NCI-H2171 (cell line): ENCODE measurements at places on chromosomes 5 and 9.
A peak's percentile ranks its signal among the peaks of the same experiment; 100 is the strongest.

- DNase-seq, result no peak
Observed at GRCh38 chr9:130998597-130999244, 10.3 kb upstream of the LAMC3 start.

DNA sequence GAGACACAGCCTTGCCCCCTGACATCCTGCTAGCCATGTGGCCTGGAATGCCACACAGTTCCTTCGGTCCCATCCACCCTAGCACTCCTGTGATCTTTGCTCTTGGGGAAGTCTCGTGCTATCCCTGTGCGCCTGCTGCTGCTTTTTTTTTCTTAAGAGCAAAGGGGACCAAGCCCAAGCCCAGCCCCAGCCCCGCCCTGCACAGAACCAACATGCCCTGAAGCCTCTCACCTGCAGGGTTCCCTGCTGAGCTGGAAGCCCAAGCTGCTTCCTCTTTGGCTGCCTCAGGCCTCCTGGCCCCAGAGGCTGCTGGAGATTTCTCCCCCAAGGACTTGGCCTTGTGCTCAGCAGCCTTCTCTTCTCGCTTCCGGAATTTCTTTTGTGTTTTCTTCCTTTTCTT is 1.8 kb downstream of the SURF6 start:
- no peak for DNase-seq

- no peak for DNase-seq
Observed at GRCh38 chr5:33891788-33892619, at the start of gene ADAMTS12. Gene ADAMTS12 (minus strand): TSS chr5:33891990. CDS start chr5:33891856, 134 bp downstream.

DNA sequence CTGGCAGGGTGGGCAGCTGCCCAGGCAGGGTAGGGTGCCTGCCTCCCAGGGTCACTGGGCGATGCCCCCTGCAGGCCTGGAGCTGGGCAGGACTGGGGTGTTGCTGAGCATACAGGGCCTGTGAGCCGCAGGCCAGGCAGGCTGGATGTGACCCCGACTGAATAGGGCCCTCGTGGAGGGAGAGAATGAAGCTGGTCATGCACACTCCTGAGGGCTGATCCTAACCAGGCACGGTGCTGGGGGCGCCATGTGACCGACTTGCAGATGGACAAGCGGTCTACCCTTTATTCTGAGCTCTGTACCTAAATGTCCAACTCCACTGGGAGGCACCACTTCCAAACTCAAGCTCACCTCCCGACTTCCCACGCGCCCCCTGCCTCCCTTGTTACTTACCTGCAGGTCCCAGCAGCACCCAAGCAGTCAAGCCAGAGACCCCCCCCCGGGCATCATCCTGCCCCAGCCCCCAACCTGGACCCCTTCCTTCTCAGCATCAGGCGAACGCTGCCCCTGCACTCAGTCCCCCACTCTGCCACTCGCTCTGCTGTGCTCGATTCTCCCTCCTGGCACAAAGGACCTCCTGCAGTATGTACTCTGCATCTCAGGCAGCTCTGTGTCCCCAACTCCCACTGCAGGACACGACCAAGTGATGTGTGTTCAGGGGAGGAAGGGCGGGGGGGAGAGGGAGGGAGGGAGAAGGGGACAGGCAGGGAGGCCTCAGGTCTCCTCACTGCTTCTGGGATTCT is 76.8 kb upstream of the PHYKPL start:
- no peak for DNase-seq

GRCh38 chr9:133403766-133404453 is 13.9 kb downstream of the REXO4 start:
- no peak for DNase-seq

DNA sequence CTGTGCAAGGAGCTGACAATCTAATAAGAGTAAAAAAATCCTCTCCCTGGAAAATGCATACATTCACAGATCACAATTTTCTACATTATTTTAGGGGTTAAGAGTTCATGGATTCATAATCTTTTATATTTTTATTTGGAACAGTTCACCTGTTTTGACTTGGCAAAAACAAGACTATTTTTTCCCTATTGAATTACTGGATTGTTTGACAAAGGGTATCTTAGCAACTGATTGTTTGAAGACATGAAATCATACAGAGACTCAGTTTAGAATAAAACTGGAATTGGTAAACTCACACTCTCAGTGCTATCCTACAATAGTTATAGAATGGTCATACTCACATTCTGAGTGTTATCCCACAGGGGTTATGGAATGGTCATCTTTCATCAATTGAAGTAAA is 358.2 kb upstream of the PTGER4 start:
- no peak for DNase-seq

GRCh38 chr5:10671041-10672008 is 89.7 kb downstream of the DAP start:
- no peak for DNase-seq

GRCh38 chr9:126682928-126683697 is 69.4 kb downstream of the LMX1B start:
- no peak for DNase-seq

DNA sequence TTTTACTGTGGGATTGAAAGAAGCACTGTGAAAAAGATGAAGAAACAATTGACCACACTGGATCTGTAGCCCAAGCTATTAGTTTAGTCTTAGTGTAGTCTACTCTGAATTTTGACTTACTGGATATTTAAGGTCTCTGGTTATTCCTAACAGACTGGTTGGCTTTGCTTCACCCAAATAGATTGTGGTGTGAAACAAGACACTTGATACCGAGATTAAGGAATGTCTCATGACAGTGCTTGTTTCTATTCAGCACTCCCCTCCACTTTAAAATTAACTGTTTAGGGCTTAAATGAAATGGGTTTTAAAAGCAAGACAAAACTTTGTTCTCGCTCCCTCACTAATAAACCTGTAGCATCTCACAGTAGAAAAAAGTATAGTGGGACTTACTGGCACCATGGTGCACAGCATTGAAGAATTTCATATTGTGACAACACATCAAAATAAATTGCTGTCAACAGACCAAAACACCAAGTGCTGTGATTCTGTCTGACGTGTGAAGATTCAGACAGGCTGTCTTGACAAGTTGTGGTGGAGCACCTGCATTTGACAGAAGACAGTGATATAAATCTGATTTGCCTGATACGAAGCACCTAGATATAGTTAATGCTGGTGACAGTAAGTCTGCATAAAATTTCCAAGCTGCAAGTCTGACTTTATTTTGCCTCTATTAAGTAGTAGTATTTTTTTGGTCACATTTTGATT is 73.1 kb downstream of the PBX3 start:
- no peak for DNase-seq

- no peak for DNase-seq
Observed at GRCh38 chr9:118536153-118536552, 832.0 kb downstream of the TLR4 start.

DNA sequence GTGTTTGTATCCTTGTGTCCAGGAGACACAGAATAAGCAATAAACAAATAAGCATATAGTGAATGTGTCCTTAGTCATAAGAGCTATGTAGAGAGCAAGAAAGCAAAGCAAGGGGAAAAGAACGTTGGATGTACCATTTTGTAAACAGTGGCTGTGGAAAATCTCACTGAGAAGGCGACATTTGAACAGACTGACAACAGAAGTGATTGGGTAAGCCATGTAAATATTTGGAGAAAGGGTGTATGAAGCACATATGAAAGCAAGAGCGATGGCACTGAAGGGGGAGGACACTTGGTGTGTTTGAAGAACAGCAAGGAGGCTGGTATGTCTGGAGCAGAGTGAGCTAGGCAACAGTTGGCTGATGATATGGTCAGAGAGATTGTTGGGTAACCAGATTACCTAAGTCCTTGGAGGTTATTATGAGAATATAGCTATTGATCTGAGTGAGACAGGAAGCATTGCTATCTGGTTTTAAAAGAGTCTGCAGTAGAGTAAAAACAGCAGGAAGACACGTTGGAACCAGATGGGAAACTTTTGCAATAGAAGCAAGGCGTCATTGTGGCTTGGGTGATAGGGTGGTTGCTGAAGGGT is 115.5 kb upstream of the IL7R start:
- no peak for DNase-seq

DNA sequence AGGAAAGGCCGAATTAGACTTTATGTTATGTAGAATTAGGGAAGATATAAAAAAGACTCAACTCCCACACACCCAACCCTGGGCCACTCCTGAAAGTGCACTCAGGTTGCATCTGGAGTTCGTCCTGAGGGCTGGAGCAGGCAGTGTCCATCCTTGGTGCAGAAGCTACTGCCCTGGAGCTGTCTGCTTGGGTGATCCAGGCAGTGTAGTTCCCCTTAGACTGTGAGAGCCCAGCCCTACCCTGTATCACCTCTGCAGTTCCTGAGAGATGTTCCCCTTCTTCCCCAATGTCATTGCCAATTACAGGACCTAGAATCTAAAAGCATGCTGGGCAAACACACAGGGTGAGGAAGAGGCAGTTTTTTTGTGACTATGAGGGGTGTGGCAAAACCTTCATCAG is 368.3 kb upstream of the ST8SIA4 start:
- DNase-seq, result no peak

DNA sequence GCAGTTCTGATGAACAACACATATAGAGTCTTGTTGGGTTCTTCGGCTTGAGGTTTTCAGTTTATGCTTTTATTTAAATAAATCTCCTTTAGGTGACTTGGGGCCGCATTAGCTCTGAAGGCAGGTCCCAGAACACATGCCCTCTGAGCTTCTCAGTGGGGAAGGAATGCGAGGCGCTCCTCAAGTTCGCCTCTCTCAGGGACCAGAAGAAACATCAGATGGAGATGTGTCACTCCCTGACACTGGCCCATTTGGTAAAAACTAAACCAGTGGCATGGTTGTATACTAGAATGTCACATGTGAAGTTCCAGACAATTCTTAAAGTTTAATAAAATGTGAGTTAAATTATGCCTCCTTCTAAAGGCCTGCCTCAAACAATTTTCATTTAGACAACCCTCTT is 1.9 kb downstream of the MACROH2A1 start:
- no peak for DNase-seq

GRCh38 chr9:97811533-97812246 is 41.3 kb upstream of the FOXE1 start:
- no peak for DNase-seq

- no peak for DNase-seq
Observed at GRCh38 chr9:20513126-20513913, 109.0 kb downstream of the MLLT3 start.

DNA sequence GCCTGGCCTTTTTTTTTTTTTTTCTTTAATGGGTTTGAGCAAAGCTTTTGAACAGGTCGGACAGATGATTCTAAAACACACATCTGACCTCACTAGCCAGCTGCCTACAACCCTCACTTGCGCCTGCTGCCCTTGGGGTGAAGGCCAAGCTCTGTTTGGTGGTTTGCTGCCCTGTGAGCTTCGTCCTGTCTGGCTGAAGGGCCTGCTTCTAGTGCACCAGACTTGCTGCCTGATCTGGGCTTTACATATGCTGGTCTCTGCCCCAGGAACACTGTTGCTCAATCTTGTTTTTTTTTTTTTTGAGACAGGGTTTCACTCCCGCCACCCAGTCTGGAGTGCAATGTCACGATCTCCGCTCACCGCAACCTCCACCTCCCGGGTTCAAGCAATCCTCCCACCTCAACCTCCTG is 16.4 kb upstream of the DOLPP1 start:
- no peak for DNase-seq

- peak; percentile 18 for DNase-seq
Observed at GRCh38 chr5:2465383-2465782, 286.1 kb downstream of the IRX2 start.

DNA sequence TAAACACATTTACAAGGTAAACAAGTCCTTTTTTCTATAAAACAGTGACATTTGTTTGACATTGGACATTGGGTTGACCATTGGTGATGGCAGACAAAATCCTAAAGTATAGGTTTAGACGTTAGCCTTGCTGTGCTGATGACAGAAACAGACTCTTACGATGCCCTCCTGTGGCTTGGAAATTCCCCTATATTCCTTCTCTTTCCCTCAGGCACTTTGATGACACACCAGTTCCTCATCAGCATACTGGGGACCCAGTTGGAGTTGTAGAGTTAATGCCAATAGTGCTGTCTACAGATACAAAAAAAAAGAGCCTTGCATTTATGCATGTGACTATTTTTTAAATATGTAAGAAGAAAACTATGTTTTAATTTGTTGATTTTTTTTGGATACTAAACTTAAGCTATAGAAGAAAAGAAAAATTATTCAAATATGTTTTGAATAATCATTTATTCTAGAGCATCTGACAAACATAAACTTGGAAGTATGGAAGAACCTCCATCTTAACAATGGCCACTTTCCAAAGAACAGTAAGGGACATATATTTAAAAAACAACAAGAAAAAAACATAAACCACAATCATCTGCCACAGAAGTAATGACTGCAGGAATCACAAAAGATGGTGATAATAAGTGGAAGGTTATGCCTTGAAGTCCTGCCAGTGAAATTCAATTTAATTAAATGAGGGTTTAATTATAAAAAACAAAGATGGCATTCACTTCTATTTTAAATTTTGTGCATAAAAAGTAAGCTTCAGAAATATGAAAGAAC is 75.6 kb upstream of the SNCAIP start:
- DNase-seq, result no peak

GRCh38 chr5:163409384-163409783 is 28.0 kb upstream of the CCNG1 start:
- no peak for DNase-seq

GRCh38 chr5:150605546-150605945 is 34.9 kb upstream of the SYNPO start:
- no peak for DNase-seq

- no peak for DNase-seq
Observed at GRCh38 chr9:33852216-33852826, 35.4 kb downstream of the UBE2R2 start.

- no peak for DNase-seq
Observed at GRCh38 chr5:177309351-177310191, 2.1 kb downstream of the MXD3 start.

GRCh38 chr5:148957591-148958202 is 105.2 kb downstream of the SH3TC2 start:
- DNase-seq, result no peak

- no peak for DNase-seq
Observed at GRCh38 chr9:37899041-37899440, 4.9 kb downstream of the SLC25A51 start.

DNA sequence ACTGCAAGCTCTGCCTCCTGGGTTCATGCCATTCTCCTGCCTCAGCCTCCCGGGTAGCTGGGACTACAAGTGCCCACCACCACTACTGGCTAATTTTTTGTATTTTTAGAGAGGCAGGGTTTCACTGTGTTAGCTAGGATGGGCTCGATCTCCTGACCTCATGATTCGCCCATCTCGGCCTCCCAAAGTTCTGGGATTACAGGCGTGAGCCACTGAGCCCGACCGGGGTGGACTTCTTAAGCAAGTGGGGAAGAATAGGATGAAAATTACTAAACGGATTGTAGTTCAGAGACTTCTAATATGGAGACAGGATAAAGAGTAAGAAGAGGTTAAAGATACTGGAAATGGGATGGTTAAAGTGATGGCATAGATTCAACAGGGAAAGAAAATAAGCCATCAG is 132.3 kb upstream of the IRX2 start:
- no peak for DNase-seq

DNA sequence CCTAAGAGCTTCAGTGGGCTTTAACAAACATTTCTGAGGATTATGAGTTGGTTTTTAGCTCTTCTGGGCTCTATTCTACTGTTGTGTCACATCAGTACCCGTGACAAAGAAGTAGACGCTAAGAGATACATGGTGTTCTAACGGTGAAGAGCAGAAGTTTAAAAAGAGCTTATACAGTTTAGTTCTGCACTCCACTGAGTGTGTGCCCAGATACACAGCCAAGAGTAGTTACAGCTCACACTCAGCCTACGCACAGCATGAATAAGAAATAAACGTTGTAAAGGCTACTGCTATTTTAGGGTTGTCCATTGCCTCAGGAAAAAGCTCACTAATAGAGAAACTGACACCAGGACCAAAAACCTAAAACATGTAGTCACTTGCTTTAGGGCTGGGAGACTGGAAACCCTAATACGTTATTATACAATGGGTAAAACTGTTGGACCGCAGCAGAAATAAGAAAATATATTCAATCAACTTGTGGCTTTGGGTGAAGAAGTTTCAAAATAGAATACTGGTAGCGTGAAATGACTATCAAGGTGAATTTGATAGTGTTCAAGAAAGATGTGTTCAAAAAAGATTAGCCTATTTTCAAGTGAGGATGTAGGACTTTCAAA is 34.7 kb downstream of the PSIP1 start:
- no peak for DNase-seq
